Stimulated activated naive CD8-positive, alpha-beta T cell treated with anti-CD3 and anti-CD28 coated beads, Interleukin-15, Interleukin-2, amounts not matched to agents 100 U/mL and 50 U/mL, for 24 hours (primary cell): ENCODE measurements at places on chromosomes 11 and 22.

DNA sequence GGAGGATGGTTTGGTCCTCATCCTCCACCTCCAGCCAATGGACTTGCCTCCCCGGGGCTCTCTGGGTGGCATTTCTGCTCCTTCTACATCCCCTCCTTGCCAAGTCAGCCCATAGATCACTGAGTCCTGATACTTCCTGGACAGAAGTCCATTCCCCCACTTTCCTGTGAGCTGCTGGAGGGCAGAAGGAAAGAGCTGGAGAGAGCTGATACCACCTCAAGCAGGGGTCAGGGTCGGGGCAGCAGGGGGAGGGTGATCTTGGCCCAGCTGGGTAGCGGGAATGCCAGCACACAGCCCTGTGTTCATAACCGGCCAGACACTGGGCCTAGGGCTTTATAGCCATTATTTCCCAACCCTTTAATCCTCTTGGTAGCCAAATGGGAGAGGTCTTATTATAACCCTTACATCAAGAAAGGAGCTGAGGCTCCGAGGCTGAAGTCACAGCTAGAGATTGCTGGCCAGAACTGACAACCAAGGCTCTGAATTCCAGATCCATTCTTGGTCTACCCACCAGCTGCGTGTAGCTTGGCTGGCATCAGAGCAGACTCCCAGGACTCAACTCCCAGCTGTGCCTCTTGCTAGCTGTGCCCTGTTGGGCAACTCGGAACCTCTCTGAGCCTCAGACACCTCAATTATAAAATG is 39.9 kb downstream of the CD6 start:
- no peak for DNase-seq

- no peak for DNase-seq
Observed at GRCh38 chr11:64875369-64876228, 2.8 kb downstream of the EHD1 start.

- DNase-seq: peak; percentile 52
Observed at GRCh38 chr11:66315921-66316811, 678 bp downstream of the CD248 start.

DNA sequence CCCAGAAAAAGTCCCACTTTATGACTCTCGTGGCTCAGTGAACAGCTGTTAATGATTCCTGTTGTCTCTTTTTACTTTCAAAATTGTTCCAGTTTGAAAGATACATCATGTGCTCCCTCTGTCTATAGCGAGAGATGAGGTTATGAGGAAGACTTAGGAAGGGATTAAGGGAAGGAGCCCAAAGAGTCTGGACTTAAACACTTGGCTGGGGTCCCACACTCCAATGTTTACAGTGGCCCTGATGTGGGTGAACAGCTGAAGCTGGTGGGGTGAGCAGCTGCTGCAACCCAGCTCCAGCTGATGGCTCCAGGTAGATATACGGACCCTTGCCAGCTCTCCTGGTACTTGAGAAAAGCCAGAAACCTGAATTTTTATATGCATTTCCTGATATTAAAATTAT is 84.5 kb upstream of the PLET1 start:
- DNase-seq: no peak

DNA sequence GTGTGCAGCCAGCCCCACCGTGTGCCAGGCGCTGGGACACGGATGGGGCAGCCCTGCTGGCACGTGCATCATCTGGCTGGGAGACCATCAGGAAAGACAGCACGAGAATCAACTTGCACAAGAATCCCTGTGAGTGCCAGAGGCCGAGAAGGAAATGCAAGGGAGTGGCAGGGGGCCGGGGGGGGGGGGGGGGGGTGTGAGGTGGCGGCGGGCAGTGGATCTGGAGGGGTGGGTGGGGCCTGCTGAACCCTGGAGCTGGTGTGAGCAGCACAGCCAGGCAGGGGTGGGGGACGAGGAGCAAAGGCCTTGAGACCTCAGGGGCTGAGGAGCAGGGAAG is 14.0 kb upstream of the FLRT1 start:
- no peak for DNase-seq
